ENCODE measurements at places on chromosomes 6 and 20.

DNA sequence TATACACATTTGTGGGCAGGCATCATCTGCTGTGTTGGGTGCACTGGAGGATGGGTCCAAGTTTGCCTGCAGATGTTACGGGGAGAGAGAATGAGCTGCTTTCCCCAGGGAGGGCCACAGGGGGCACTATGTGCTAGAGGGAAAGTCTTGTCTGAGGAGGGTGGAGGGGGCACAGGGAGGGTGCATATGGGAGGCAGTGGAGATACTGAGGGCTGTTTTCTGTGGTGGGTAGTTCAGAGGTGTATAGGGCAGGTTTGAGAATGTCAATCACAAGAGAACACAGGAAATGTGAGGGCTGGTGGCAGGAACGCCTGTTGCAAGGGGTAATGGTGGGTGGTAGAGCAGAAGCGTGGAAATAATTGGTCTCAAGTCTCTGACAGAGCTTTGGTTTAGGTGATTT is 7.7 kb upstream of the PTPRA start:
- no peak for DNase-seq

DNA sequence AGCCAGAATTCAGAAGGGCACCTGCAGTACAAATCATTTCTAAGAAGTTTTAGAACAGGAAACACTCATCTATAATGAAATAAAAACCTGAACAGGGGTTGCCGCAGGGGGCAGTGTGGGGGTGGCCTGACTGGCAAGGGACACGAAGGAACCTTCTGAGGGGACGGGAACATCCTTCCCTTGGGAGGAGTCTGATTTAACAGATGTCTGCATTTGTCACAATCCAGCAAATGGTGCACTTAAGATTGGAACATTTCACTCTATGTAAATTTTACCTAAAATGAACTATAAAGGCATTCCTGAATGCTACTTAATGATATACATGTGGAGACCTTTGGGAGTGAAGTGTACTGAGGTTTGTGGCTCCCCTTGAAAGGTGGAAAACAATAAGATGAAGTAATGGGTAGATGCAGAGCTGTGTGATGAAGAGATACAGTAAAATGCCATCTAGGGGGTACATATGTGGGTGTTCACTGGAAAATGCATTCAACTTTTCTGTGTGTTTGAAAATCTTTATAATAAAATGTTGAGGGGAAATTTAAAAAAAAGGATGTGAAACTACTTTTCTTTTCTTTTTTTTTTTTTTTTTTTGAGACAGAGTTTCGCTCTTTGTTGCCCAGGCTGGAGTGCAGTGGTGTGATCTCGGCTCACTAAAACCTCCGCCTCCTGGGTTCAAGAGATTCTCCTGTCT is 89.5 kb downstream of the SNX5 start:
- no peak for DNase-seq

- no peak for DNase-seq
Measured at GRCh38 chr20:46270977-46271744, 37.1 kb downstream of the CDH22 start.

DNA sequence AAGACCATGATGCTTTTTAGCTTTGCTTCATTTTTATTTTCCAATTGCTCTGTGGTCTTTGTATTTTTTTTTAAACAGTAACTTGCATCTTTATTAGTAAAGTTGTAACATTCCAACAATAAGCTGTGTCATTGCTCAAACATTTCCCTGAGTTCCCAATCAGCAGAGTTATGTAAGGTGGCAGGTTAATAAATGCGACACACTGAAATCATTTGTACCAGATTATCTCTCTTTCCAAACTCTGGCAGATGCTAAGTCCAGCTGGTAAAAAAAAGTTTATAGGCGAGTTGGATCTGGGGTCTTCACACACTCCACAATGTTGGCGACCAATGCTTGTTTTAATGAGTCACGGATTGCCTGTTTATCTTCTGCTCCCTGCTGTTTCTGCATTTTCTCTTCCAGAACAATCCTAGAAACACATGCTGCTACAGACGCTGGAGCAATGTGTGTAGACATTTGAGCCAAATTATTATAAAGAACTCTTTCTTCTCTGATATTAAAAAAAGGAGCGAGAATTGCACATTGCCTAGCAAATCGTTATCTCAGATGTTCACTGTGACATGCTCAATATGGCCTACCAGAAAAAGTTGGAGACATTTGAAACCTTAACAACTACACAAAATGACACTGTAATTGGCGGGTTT is 113.6 kb upstream of the IFNGR1 start:
- DNase-seq = no peak

DNA sequence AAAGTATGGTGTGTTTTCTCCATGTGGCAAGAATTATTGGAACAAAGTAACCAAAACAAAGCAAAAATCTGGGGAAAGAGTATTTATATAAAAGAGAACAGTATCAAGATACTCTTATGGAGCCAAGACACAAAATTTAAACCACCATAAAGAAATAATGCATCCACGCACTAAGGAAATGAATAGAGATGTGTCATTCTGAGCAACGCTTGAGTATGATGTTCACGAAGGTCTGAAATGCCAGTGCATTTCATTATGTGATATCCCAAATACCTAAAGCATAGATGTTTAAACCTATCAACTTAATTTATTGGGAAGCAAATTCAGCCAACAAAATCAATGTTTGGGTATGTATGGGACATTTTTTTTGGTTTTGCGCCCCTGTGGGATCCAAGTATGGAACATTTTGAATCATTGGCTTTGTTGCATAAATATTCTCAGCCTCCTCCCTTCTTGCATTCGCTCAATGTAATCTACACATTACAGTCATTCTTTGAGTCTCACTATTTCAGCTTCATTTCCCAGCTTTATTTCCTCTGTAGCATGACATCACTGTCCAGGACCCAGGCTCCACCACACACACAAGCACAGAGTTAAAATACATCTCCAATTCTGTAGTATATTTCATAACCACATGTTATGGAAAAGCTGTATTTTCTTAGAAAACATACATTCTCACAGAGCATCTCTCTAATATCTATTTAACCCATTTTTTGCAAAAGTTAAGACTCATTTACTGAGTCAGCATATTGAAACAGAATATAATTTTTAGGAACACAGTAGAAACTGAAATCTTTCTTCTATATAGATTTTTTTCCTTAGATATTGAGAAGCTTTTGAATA is 11.6 kb upstream of the MOXD1 start:
- DNase-seq = no peak

GRCh38 chr6:3340358-3340802 is 81.6 kb downstream of the PSMG4 start:
- no peak for DNase-seq

- DNase-seq = no peak
Measured at GRCh38 chr20:13251904-13252297, 30.8 kb downstream of the ISM1 start.

- DNase-seq = no peak
Measured at GRCh38 chr20:63215101-63216040, 560 bp downstream of the YTHDF1 start.

GRCh38 chr6:70314296-70314695 is 11.4 kb upstream of the COL9A1 start:
- peak; percentile 12 for DNase-seq
